ENCODE measurements at places on chromosomes 13 and 19.

GRCh38 chr13:45393941-45394570 is 24.1 kb downstream of the SLC25A30 start:
- peak; percentile 19 for DNase-seq

GRCh38 chr13:79631051-79631659 is 150.2 kb downstream of the NDFIP2 start:
- DNase-seq = no peak

DNA sequence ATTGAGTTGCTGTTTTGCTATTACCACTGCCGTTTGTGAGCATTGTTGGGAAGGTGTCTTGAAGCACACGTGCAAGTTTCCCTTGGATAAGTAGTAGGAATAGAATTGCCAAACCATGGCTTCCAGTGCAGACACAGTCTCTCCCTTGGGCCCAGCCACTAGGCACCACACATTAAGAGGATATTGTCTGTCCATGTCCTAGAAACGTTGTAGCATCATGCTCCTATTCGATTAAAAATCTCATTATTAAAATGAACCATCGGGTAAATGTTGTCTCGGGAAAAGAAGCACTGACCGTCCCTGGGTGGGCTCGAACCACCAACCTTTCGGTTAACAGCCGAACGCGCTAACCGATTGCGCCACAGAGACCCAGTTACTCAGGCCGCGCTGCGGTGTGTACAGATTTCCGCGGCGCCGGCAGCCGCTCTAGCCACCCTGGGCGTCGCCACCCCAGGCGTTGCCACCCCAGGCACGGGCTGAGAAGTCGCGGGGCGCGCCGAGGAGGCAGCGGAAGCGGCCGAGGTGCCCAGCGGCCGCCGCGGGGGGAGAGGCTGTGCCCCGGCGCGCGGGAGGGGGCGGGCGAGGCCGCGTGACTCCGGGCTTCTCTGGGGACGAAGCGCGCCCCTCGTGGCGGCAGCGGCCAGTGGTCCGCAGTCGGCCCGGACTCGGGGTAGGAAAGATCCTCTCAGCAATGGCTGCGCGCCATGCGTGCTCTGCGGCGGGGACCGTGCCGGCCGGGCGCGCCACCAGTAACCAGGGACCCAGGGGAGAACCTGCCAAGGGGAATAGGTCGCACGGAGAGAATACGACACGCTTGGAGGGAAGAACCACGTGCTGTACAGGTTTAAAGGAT is 56.2 kb downstream of the USPL1 start:
- peak; percentile 65 for DNase-seq

- DNase-seq = no peak
Measured at GRCh38 chr19:46718157-46718933, 1.4 kb upstream of the PRKD2 start.

DNA sequence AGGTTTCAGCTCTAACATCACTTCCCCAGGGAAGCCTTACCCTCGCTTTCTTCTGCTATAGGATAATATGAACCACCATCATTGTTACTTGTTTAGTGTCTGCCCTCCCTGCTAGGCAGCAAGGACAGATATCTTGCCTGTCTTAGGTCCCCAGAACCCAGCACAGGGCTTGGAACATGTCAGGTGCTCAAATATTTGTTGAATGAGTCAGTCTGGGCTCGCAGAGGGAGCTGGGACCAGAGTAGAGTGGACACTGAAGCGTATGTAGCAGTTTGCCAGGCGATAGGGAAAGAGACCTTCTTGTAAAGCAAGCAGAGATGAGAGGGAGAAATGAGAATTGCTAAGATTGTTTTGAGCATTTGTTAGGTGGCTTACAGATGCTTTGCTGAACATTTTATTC is 11.7 kb downstream of the BCKDHA start:
- no peak for DNase-seq

DNA sequence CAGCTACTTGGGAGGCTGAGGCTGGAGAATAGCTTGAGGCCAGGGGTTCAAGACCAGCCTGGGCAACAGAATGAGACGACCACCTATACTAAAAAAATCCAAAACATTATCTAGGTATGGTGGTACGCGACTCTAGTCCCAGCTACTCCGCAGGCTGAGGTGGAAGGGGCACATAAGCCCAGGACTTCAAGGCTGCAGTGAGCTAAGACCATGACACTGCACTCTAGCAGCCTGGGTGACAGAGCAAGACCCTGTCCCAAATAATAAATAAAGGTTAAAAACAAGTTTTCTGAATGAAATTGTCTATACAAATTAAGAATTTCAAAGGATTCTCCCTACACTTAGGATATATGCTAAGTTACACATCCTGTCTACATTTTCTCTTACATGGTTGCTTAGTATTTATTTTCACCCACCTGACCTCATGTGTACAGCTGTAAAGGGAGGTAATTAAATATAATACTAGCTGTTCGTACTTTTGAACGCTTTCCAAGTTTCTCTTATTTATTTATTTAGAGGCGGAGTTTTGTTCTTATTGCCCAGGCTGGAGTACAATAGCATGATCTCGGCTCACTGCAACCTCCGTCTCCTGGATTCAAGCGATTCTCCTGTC is 1.6 kb downstream of the SLC25A30 start:
- peak; percentile 7 for DNase-seq

- DNase-seq = no peak
Measured at GRCh38 chr13:114147803-114148520, 15.5 kb upstream of the RASA3 start.

GRCh38 chr19:45477713-45478453 is 10.1 kb downstream of the FOSB start:
- peak; percentile 35 for DNase-seq

- no peak for DNase-seq
Measured at GRCh38 chr19:53982611-53983010, 8.8 kb upstream of the CACNG6 start.

DNA sequence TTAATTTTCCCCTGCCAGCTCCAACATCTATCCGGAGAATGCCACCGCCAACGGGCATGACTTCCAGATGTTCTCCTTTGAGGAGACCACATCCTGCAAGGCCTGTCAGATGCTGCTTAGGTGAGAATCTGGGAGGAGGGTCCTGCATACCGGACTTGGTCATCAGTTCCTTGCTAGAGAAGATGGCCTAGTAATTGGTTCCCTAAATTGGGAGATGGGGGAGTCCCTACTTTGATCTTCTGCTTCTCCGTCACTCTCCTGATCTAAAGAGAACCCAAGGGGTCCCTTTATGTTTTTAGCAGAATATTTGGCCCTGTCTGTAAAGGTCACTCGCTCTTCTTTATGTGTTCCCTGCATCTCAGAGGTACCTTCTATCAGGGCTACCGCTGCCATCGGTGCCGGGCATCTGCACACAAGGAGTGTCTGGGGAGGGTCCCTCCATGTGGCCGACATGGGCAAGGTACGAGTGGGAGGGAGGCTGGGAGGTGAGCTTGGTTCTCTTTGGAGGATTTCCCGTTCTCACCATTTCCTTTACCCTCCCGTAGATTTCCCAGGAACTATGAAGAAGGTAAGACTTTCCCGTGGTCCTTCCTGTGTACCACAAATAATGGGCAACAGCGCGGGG is 54.1 kb upstream of the ADGRE1 start:
- DNase-seq = no peak

- DNase-seq = no peak
Measured at GRCh38 chr13:31722673-31723072, 16.7 kb upstream of the RXFP2 start.

DNA sequence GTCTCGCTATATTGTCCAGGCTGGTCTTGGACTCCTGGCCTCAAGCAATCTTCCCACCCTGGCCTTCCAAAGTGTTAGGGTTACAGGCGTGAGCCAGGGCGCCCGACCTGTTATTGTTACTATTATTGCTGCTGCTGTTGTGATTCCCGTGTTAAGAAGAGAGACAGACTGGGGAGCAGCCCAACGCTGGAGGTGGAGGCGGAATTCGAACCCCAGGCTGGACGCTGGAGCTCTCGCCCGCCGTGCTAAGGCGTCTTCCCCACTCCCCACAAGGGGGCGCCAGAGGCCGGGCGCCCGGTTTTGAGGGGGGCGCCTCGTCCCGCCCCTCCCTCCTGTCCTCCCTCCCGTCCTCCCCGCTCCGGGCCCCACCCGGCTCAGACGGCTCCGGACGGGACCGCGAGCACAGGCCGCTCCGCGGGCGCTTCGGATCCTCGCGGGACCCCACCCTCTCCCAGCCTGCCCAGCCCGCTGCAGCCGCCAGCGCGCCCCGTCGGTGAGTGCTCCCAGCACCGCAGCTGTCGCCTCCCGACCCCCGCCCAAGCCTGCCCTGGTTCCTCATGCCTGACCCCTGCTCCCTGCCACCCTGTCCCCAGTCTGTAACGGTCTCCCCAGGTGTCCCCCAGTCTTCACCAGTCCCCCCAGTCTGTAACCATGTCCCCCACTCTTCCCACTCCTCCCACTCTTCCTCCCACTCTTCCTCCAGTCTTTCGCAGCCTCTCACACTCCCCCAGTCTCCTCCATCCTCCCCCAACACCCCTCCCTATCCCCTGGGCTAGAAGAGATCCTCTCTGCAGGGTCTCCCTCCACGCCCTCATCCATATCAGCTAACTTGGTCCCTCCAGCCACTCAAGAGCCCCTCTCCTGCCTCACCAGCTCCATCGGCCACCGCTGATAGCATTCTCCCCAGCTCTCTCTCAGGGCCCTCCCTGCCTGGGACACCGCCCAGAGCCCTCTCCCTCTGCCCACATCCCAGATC is at the start of gene EHD2:
EHD2 (plus strand) TSS at position 377 of the 976 bp plus-strand sequence. CDS start 3,191 bp downstream, outside the sequence.
- DNase-seq = no peak

GRCh38 chr19:33064792-33065550 is at the start of gene RHPN2:
TSS of gene RHPN2 (minus strand) at chr19:33064888. CDS start at chr19:33064852, 36 bp downstream.
- DNase-seq = peak; percentile 76

DNA sequence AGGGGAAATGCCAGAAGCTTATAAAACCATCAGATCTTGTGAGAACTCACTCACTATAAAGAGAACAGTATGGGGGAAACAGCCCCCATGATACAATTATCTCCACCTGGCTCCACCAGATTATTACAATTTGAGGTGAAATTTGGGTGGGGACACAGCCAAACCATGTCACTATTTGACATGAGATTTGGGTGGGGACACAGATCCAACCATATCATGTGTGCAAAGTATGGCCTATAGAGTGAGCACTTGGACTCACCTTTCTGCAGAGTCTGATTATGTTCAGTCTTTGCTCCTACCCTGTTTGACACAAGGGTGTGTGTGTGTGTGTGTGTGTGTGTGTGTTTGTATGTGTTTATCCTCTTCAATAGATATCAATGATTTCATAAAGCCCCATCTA is 287.5 kb downstream of the ZNF536 start:
- no peak for DNase-seq

GRCh38 chr19:31701146-31701545 is 351.9 kb upstream of the TSHZ3 start:
- no peak for DNase-seq

GRCh38 chr19:6803036-6803404 is 30.5 kb downstream of the VAV1 start:
- DNase-seq = no peak

GRCh38 chr13:110661256-110661655 is 44.7 kb downstream of the CARS2 start:
- no peak for DNase-seq

GRCh38 chr13:112343591-112343990 is 32.6 kb upstream of the SPACA7 start:
- DNase-seq = no peak

DNA sequence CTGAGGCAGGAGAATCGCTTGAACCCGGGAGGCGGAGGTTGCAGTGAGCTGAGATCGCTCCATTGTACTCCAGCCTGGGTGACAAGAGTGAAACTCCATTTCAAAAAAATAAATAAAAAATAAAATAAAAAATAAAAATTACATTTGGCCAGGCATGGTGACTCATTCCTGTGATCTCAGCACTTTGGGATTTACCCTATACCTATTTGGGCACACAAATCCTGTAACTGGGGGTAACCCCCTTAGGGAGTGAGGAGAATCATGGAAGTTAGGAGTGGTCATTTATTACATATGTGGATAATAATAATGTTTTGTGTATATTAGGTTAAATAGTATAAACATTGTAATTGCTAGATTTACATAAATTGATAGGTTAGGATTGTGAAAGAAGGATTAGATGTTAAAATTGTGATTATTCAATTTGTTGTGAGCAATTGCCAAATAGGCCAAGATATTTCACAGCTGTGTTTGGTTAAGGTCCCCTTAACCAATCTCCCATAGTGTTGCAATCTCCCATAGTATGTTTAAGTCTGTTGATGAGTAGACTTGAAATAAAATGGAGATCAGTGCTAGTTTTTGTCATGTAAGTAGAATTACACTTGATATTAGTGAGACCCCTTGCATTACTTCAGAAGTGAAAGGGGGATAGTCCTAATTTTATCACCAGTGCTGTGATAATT is 30.7 kb downstream of the ZNF844 start:
- no peak for DNase-seq

- DNase-seq = no peak
Measured at GRCh38 chr13:40661875-40662665, 4.4 kb downstream of the FOXO1 start.

DNA sequence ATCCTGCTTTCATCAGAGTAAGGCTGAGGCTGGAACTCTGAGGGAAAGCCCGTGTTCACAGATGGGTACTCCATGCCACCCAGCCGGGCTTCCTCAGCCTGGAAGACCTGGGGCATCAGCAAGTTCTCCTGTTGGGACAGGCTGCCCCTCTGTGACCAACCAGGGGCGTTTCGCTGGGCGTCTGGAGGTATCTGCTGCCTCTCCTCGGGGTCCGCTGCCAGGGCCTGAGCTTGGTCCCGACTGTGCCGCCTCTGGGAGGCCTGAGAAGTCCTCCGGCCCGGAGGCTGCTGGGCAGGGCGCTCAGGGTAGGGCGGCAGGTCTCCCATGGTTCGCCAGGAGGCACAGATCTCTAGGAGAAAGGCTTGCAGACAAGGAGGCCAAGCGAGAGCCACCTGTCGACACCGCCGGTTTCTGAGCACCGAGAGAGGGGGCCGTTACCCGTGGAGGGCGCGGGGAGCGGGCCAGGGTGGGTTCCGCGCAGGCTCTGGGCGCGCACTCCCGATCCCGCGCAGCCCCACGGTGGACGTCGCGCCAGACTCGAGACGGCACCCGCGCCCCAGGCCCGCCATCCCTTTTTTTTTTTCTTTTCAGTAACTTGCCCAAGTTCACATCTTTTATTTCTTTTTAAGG is at the start of gene RSPH6A:
RSPH6A (minus strand) TSS at position 458 of the 630 bp plus-strand sequence; CDS start at position 326, 132 bp downstream.
- DNase-seq = no peak

GRCh38 chr19:6228551-6229215 is 51.1 kb downstream of the MLLT1 start:
- DNase-seq = no peak

Measured in NCI-H1436 (cell line).